NCI-H1105 (cell line): ENCODE measurements at places on chromosomes 4 and X.

GRCh38 chrX:153408221-153408721 is 3.0 kb upstream of the ZFP92 start:
- no peak for DNase-seq

DNA sequence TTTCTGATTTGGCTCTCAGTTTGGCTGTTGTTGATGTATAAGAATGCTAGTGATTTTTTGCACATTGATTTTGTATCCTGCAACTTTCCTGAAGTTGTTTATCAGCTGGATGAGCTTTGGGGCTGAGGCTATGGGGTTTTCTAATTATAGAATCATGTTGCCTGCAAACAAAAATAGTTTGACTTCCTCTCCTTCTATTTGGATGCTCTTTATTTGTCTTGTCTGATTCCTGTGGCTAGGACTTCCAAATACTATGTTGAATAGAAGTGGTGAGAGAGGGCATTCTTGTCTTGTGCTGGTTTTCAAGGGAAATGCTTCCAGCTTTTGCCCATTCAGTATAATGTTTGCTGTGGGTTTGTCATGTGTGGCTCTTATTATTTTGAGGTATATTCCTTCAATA is 734.7 kb upstream of the FAM241A start:
- no peak for DNase-seq

DNA sequence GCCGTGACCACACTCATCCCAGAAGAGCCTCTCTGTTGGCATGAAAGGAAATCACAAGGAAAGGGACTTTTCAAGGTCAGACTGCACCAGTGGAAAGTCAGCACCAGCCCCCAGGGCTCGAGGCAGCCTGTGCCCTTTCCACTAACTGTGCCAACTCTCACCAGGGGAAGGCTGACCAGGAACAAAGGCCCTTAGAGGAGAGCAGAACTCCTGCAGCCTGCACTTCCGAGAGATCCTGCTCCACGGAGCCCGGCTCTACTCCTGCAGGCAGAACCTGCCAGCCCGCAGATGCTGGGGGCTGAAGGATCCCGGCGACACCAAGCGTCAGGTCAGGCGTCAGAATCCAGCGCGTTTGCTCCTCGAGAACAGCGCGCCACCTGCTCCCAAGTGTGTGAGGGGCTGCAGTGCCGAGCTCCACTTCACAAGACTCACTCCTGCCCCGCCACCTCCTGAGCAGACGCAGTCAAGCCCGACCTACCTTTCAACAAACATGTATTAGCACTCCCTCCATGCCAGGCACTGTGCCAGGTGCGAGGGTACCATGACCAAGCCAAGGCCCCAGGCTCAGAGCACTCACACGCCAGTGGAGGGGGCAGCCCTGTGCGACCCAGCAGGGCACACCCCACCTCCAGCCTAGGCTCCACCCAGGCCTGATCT is 13.6 kb upstream of the HELT start:
- DNase-seq = peak; percentile 74

DNA sequence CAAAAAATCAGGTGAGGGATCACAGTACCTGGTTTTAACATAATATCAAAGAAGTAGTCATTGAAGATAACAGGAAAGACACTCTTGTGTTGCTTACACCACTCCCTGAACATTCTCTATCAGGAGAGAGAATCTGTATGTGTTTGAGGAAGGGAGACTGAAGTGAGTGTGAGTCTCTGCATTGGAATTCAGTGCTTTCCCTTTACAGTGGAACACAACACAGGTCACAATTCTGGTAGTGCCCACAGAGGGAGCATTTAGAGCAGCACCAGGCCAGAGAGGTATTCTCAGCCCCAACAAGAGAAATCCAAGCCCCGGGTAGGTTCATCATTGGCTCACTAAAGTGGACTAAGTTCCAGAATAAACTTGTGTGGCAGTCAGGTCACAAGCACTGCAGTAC is 64.7 kb upstream of the UBQLN2 start:
- no peak for DNase-seq

GRCh38 chr4:147034372-147034771 is 88.7 kb upstream of the TTC29 start:
- DNase-seq = no peak

GRCh38 chr4:40305328-40306170 is 29.6 kb upstream of the CHRNA9 start:
- no peak for DNase-seq

DNA sequence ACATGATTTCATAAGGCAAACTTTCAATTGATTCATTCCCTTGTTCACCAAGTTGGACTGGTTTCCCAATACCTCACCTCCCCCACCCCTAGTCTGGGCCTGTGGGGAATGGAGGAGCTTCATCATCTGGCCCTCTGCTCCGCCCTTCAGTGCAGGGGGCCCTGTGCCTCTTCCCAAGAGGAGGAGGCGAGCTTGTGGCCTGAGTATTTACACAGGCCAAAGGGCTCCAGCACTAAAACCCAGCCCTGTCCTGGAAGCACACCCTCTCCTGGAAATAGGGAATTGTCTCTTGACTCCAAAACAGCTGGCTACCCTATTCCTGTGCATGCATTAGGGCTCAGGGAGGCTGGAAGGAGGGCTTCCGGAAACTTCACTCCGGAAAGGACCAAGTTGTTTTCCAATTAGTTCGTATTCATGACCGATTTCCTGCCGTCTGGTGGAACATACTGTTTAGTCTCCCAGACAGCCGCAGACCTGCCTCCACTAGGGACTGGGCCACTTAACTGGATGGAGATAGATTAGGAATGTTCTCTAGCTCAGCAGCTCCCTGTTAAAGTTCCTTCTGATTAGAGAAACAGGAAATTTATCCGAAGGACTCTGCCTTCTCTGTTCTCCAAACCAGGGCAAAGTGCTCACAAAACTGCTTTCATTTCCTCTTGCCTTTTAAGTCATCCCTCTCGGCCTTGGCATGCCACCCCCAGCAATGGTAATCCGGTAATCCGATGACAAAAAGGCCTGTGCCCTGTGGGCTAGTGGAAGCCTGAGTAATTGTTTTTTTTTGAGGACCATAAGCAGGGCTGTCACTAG is 5.8 kb downstream of the SRPX2 start:
- DNase-seq = no peak

- DNase-seq = no peak
These were observed 49.6 kb upstream of the POF1B start for GRCh38 chrX:85429066-85429465.

DNA sequence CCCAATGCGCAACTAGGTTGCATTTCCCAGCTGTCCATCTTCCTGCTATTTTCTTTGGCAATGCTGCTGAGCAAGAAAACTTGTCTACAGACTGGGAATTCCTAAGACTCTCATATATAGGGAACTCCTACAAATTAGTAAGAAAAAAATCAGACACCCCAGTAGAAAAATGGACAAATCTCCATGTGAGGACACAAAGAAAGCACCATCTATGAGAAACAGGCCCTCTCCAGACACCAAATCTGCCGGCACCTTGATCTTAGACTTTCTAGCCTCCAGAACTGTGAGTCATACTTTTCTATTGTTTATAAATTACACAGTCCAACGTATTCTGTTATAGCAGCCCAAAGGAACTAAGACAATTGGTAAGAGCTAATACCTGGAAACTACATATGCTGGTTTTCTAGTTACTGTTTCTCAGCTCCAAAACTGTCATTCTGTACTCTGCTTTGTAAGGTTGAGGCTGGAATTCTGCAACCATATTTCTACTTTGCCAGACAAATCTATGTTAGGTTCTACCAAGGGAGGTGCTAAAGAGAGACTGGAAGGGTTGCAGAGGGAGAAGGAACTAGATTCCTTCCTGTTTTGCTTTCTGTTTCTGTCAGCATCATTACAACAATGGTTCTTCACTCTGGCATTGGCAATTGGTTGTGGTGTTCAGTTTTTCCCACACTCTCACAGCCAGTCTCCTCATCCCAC is 35.7 kb upstream of the FAM241A start:
- DNase-seq = no peak

GRCh38 chrX:14903891-14904290 is 30.7 kb downstream of the MOSPD2 start:
- DNase-seq = no peak

GRCh38 chrX:12975670-12975965 is 708 bp downstream of the TMSB4X start:
- DNase-seq = no peak

GRCh38 chrX:43870011-43870410 is 12.2 kb downstream of the MAOB start:
- DNase-seq = no peak

DNA sequence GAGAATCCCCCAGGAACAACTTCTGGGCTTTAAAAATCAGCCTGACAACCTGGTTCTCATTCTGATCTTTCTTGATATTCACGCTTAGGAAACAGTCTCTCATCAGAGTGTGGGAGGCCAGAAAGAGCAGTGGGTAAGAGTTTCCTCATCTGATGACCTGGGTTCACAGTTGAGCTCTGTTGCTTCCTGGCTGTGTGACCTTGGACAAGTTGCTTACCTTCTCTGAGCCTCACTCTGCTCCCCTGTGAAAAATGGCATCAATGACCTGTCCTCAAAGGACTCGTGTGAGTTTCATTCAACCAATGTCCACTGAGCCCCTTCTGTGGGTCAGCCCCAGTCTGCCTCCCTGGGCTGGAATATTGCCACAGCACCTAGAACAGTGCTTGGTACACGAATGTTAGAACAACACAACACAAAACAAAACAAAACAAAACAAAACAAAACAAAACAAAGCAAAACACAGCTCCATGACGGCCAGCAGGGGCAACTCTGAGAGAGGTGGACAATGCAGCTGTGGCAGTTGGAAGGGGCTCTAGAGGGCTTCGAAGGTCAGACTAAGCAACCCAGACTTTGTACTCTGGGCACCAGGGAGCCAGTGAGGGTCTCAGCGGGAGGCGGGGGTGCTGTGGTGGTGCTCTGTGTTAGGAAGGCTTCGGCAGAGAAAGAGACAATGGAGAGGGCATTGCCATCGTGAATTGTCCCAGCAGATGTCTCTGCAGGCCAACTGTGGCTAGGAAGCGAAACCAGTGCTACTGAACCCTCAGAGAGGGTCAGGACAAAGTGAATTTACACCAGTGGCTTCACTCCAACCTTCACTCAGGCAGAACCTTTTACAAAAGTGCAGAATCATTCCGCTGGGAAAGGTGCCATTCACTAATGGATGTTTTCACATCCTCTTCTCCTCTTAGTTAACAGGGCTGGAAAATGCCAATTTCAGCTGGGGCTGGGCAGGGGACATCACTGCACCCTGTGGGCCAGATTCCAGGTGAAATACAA is 14.3 kb upstream of the C4orf50 start:
- DNase-seq = no peak

GRCh38 chr4:154039435-154040343 is 250.8 kb upstream of the SFRP2 start:
- DNase-seq = peak; percentile 68

- no peak for DNase-seq
These were observed 88.0 kb upstream of the TRIM2 start for GRCh38 chr4:153116291-153116680.

- DNase-seq = no peak
These were observed 5.1 kb downstream of the AP1S2 start for GRCh38 chrX:15849555-15849954.

DNA sequence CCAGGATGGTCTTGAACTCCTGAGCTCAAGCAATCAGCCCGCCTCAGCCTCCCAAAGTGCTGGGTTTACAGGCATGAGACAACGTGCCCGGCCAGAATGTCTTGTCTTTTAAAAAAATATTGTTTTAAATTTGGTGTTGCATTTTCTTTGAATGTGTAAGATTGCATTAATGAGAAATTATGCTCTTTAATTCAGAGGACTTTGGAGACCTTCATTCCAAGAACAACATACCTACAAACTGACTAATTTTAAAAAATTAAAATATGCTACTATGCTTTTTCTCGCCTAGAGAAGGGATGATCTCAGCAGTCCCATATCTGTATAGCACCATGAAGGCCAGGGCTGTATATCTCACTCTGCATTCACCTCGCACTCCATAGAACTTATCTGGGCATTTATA is 204.3 kb upstream of the SLC7A11 start:
- DNase-seq = no peak

DNA sequence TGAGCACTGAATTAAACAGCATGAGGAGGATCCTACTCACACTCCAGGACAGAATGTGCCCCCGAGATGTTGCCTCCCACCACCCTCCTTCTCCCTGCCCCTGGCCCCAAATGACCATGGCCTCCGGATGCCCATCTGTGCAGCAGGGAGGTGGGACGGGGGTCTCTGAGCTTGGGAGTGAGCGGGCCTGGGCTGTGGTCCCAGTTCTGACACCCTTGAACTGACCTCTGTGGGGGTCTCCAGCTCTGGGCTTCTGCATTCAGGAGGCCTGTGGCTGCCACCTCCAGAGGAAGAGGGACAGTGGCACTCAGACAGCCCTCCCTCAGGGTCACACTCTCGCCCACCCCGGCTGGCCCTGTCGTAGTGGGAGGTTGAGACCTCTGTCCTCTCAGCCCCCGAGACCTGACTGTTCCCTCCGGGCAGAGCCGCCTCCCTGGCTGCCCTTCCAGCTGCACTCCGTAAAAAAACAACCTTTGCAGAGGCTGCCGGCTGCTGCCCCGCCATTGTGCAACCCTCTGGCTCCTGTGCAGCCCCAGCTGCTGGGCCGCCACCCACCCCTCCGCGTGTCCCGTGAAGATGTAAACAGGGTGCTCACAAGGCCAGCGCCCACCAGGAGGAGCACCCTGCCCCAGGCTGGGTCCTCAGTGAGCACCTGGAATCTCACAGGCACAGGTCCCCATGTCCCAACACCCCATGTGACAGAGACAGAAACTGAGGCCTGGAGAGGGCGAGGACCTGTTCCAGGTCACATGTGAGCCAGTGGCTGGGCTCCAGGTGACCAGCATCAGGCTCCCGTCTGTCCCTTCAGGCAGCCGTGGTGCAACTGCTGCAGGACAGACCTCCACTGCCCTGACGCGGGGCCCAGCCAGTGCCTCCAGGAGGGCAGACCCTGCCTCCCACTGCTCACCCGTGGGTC is 39.6 kb downstream of the HTRA3 start:
- DNase-seq = no peak

DNA sequence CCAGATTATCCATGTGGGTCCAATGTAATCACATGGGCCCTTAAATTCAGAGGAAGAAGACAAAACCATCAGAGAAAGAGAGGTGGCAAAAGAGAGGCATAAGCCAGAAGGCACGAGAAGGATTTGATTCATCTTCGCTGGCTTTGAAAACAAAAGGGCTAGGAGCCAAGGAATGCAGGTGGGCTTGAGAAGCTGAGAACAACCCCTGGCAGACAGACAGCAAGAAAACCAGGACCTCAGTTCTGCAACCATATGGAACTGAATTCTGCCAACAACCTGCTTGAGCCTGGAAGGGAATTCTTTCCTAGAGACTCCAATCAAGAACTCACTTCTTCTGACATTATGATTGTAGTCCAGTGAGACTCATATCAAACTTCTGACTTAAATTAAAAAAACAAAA is 1531.8 kb downstream of the PCDH7 start:
- DNase-seq = no peak

- DNase-seq = no peak
These were observed 7.4 kb downstream of the CORIN start for GRCh38 chr4:47830265-47831025.

DNA sequence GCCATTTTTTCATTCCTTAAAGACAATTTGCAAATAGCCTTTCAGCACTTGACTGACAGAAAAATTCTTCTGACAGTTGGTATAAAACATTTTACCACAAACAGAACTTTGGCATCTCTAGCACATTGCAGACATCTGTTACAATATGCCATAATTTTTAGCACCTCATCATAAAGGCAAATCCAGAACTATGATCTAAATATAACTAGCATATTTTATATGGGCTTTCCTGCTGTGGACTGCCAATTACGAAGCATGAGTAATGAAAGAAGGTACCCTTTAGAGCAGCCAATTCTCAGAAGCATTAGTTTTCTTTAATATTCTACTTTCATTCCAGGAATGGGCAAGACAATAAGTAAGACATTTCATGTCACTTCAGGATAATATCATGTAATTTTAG is 647.4 kb upstream of the GALNT7 start:
- DNase-seq = no peak

GRCh38 chrX:149567621-149568417 is 18.1 kb upstream of the HSFX3 start:
- DNase-seq = no peak
